ENCODE measurements at places on chromosomes 6 and 20.

- DNase-seq = peak; percentile 45
These were observed 149.7 kb downstream of the PRL start for GRCh38 chr6:22146931-22147701.

- no peak for DNase-seq
These were observed 361.1 kb downstream of the FARS2 start for GRCh38 chr6:5622276-5623005.

GRCh38 chr6:168057836-168058235 lies 21.2 kb downstream of the FRMD1 start:
- DNase-seq = no peak

DNA sequence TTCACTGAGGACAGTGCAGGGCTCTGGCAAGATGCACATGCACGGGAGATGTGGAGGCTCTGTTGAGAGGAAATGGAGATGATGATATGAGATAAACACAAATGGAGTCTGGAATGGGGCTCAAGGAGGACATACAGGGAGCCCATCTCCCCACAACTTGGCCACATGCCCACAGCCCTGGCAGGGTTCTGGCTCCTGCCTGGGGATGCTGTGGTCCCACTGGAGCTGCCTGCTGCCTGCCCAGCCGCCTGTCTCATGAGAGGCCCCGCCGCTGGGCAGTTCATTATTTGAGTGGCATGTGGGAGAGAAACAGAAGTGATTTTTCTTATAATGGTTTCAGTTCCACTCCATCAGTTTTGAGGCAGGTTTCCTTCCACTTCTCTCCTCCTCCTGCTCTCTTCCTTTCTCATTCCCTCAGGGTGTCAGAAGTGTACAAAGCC lies 133.6 kb upstream of the TRAF3IP2 start:
- DNase-seq = no peak

GRCh38 chr20:4406627-4407026 lies 315.1 kb upstream of the PRND start:
- peak; percentile 96 for DNase-seq

- DNase-seq = no peak
These were observed 45.6 kb downstream of the STK38 start for GRCh38 chr6:36501686-36502085.

DNA sequence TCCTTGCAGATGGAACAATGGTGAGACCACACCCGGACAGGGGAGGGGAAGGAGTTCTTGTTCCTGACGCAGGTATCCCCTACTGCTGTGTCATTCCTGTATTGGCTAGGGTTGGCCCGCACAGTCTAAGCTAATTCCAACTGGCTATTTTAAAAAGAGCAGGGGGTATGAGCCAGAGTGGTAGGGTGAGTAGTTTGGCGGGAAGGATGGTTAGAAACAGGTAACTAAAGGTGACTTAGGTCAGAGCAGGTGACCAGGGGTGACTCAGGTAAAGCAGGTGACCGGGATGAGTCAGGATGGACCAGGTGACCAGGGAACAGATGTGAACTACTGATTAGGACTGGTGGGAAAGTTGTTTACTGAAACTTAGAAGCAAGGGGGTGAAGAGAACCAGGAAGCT lies 58.0 kb downstream of the ZNF292 start:
- no peak for DNase-seq

- DNase-seq = peak; percentile 50
These were observed 7.2 kb downstream of the PYGB start for GRCh38 chr20:25254986-25255680.

DNA sequence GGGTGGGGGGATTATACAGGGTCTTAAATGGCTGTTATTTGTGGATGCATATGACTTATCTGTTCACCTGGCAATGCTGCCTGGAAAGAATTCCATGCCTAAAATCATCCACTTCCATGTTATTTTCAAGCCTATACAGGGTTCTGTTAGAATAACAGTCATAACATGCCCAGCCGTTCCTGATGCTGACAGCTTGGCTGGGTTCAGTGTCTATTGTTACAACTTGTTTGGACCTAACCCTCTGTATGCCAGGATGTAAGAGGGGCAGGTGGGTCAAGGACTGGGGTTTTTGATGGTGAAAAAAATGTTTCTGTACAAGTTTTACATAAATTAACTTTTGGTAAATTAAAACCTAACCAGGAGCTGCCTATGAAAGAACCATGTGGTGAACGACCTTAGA lies 79.8 kb downstream of the GINS1 start:
- peak; percentile 6 for DNase-seq

GRCh38 chr6:22350109-22350508 lies 53.3 kb upstream of the PRL start:
- DNase-seq = no peak

DNA sequence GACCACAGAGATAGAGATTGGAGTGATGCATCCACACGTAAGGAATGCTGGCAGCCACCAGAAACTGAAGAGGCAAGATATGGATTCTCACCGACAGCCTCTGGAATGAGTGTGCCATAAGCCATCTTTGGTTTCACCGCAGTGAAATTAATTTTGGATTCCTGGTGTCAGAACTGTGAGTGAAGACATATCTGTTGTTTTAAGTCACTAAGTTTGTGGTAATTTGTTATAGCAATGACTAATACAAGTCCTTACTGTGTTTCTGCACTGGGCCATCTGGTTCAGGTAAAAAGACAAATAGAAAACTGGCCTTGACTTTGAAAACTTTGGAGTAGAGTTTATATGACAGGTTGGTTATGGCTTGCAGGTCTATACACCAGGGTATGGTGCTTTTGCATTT lies 261.9 kb downstream of the PHF3 start:
- peak; percentile 76 for DNase-seq

DNA sequence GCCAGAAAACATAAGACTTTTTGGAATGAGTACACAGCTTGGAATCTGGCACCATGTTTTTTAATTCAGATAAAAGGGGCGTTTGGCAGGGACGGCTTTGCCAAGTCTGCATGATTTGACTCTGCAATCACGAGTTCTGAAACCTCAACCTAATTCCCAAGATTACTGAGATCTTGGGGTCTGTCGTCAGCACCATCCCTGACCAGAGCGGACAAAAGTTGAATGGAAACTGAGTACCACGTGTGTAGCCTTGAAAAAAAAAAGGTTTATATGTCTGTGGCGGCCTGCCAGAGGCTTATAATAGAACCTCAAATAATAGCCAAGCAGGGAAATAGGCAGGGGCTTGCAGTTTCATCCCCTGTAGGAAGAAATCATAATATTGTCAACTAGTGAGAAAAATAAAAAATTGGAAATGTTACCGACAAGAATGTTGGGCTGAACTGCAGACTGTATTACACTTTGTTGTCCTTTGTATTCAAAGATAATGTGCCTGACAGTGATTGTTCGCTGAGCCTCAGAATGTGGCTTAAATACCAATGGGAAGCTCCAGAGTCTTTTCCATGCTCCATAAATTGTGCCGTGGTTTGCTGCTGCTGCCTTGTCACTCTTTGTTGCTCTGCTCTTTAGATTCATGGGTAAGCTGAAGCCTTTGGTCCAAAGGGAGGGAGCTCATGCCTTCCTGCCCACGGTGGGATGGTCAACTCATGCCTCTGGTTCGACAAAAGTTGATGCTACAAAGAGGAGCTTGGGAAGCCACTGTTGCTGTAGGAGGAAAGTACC lies 118.8 kb upstream of the ARID1B start:
- DNase-seq = peak; percentile 86

DNA sequence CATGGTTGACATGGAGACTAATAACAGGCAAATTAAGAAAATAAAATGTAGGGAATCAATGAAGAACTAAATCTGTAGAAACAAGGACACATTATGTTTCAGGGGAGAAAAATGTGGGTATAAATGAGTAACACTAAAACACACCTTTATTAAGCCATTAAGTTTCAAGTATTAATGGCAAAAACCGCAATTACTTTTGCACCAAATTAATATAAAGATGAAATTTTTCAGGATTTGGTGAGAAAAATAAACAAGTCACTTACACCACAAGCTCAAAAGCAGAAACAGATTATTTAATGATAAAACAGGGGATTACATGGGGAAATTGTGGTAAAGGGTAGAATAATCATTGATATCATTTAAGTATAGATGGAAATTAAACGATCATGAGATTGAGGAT lies 793.8 kb upstream of the FLRT3 start:
- no peak for DNase-seq

DNA sequence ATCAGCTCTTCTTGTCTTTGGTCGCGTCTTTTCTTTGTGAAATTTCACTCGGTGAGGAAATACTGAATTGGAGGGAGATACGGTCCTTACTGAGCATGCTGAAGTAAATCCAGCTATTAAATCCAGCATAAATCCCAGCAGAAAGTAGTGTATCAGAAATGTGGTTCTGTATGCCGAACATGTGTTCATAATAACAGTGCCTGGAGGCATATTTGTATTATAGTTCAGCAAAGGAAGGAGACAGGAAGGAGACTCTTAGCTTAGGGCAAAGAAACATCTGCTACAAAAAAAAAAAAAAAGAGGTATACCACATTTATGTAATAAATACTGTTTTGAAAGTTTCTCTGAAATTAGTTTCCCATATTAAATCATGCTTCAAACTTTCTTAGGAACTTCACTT lies 211.8 kb downstream of the PLCB4 start:
- DNase-seq = peak; percentile 33

DNA sequence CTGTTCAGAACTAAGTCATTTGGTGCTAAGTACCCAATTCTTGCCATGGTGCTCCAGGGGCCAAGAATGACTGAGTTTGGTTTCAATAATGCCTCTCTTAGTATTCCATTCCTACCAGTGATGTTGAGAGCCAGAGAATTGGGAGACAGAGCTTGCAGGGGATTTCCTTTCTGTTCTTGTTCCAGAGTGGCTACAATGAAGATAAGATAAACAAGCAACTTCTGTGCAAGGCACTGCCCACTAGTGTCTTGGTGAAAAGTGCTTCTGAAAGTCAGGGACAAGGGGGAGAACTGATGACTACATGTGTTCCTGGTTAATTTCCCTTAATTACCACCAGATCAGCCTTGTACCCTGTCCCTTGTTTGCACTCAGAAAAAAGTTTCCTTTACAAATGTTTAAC lies 421.6 kb downstream of the BCKDHB start:
- no peak for DNase-seq

- no peak for DNase-seq
These were observed 1133.5 kb upstream of the MAP3K7 start for GRCh38 chr6:91720324-91720723.

DNA sequence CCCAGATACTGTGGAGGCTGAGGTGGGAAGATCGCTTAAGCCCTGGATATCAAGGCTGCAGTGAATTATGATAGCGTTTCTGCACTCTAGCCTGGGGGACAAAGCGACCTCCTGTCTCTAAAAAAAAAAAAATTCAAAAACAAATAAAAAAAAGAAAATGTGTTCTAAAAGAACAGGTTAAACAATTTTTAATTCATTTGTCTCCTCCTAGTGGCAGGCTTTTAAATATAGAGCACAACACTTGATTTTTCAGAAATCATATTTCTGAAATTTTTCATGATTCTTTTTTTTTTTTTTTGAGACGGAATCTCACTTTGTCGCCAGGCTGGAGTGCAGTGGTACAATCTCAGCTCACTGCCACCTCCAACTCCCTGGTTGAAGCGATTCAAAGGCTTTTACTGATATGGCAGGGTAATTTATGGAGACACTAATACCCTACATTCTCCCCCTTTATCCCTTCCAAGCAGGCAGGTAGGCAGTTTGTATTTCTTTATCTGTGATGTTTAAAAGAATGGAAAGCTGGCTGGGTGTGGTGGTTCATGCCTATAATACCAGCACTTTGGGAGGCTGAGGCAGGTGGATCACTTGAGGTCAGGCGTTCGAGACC lies 8.7 kb upstream of the GTF3C6 start:
- DNase-seq = peak; percentile 65

DNA sequence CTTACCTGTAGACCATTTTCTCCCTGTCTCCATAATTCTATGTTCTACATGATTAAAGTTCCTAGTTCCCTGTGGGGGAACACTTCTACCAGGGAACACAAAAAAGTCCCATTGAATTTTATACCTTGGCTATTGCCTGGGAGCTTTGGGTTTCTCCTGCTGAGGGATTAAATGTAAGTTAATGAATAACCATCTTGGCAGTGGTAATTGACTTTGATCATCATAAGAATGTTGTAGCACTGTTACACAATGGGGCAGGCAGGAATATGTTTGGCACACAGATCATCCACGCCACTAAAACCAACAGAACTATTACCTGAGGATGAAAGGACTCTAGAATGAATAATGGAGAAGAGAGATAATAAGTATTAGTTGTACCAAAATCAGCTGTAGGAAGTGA lies 1106.2 kb upstream of the GJE1 start:
- no peak for DNase-seq

GRCh38 chr20:16917636-16918035 lies 169.5 kb downstream of the OTOR start:
- DNase-seq = peak; percentile 36

DNA sequence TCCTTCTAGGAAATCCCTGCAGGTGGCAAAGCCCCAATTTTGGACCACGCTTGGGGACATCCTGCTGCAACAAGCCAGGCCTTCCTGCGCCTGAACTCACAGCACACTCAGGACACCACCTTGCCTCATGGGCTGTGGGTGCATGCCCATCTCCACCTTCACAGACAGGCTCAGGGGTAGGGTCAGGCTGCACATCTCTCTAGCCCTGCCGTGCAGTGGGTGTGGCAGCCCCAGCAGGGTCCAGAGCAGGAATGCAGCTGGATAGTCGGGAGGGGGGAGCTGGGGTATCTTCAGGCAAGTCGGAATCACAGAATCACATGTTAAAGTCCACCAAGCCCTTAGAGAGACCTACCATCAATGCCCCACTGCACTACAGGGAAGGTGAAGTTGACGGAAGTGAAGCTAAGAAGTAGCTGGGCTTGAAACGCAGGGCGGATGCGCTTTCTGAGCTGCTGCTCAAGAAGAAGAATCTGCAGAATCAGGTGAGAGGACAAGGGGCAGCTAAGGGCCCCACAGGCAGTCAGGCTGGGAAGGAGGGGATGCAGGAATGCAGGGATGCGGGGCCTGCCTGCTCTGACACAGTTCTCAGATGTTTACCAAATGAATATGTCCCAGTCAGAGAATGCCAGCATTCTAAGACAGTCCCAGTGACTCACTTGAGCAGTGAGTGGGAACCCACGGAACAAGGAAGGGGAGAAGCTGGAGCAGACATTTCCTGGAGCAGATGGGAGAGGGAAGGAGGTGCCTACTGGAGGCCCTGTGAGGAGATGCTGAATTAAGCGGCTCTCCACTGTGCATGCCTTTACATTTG lies 11.3 kb downstream of the SERPINB6 start:
- peak; percentile 94 for DNase-seq

GRCh38 chr20:32040142-32040953 lies 11.7 kb upstream of the HCK start:
- DNase-seq = no peak

DNA sequence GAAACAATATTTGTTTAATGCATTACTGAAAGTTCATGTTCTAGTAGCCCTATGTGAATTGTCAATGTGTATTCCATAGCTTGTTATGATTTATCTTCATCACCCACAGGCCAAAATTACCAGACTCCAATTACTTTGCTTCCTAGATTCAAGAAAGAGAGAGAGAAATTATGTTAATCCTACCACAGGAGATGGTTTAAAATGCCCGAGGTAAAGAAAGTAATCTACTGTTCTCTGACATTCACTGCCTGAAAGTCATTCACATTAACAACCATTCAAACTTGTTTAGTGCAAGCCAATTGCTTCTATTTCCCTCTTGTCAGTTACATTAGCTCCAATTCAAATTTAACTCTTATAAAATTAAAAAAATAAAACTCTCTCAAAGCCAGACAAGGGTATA lies 260.4 kb upstream of the THEMIS start:
- DNase-seq = no peak
